ENCODE measurements at places on chromosomes 7 and 10.

- no peak for DNase-seq
Observed at GRCh38 chr7:28114056-28114455, 66.5 kb downstream of the JAZF1 start.

- no peak for DNase-seq
Observed at GRCh38 chr7:40072268-40072667, 62.2 kb downstream of the MPLKIP start.

DNA sequence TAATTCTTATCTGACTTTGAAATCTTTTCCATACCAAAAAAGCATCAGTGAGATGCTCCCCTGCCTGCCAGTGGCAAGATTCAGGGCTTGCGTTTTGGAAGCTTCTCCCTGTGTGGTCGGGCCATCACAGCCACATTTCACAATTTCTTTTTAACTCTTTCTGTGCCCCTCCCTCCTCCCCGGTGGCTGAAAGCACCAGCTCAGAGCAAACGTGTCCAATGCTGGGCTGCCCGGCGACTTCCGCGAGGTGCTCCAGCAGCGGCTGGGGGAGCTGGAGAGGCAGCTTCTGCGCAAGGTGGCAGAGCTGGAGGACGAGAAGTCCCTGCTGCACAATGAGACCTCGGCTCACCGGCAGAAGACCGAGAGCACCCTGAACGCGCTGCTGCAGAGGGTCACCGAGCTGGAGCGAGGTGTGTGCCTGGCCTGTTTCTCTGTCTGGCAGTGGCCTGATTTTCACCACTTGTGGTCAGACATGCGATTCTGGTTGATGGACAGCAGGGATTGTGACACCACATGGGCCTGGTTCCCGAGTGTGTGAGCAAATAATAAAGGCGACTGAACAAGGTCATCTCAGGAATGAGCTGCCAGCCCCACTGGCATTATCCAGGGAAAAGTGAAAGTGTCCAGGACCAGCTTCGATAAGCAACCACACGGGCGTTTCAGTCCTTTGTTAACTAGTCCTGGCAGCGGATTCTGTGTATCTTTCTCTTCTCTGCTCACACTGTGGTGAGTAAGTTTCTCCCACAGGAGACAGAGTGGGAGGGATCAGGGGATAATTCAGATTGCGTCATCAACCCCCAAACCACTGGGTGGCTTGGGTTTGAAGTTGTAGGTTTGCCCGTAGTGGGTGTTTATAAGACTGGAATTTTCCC, 2.6 kb downstream of the NPTX2 start:
- peak; percentile 3 for DNase-seq

- no peak for DNase-seq
Observed at GRCh38 chr10:71216751-71217265, 4.4 kb downstream of the UNC5B start.

GRCh38 chr7:80731281-80731680, 92.8 kb downstream of the CD36 start:
- no peak for DNase-seq
